ENCODE measurements at places on chromosomes 7 and 10.

- DNase-seq: no peak
Measured at GRCh38 chr7:54663186-54663585, 95.8 kb downstream of the SEC61G start.

GRCh38 chr7:28405662-28406061 lies 6.7 kb upstream of the CREB5 start:
- DNase-seq: peak; percentile 32

DNA sequence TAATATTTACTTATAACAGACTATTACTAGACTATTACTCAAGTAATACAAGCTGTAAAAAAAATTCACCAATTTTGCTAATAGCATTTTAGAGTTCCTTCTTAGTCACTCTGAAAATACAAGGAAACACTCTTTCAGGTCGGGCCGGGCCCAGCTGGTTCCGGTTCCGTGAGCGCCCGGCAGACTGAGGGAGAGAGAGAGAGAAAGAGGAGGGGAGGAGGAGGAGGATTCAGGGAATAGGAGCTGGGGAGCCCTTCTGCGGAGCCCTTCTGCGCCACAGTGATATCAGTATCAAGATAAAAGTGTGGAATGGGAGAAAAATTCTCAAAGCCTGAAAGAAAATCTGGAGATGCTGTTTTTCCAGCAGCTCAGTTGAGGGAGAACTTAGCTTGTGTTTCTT lies 30.5 kb upstream of the BHLHA15 start:
- no peak for DNase-seq

- no peak for DNase-seq
Measured at GRCh38 chr7:105044449-105045070, 30.6 kb downstream of the KMT2E start.

DNA sequence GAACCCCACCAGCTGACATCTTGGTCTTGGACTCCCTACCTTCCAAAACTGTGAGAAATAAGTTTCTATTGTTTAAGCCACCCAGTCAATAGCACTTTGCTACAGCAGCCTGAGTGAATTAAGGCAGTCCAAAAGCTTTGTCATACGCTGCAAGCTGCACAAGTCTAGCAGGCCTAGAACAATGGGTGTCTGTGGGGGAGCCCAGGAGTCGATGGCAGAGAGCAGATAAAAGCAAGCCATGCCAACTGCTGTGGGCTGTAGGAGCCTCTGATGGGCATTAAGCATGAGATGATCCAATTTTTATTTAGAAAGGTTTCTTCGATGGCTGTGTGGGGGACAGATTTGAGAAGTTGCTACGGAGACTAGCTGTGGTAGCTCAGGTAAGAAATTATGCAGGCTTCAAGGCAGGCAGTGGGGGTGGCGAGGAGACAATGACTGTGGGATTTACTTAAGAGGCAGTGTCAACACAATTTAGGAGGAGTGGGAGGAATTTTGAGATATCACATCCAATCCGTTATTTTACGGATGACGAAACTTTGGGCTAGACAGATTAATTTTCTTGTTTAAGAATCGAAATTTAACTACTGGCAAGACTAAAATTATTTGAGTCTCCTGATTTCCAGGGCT lies 110.4 kb downstream of the NRCAM start:
- DNase-seq: no peak

GRCh38 chr10:123287594-123288247 lies 133.5 kb downstream of the BUB3 start:
- DNase-seq: no peak

DNA sequence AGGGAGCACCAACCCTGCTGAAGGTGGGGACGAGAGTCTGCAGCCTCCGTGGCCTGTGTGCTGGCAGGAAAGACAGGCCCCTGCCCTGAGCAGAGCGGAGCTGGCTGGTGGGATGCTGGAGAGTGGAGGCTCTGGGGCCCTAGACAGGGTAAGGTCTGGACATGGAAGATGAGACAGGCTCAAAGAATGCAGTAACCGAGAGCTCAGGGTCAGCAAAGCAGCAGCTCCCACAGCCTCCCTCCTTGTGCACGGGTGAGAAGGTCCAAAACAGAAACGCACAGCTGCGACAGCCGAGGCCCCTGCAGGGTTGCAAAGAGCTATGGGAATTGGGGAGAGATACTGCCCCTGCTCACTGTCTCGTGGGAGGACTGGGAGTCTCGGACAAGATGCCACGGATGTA lies 80.5 kb downstream of the TNS3 start:
- no peak for DNase-seq

- DNase-seq: no peak
Measured at GRCh38 chr10:25130906-25131305, 43.9 kb upstream of the GPR158 start.

DNA sequence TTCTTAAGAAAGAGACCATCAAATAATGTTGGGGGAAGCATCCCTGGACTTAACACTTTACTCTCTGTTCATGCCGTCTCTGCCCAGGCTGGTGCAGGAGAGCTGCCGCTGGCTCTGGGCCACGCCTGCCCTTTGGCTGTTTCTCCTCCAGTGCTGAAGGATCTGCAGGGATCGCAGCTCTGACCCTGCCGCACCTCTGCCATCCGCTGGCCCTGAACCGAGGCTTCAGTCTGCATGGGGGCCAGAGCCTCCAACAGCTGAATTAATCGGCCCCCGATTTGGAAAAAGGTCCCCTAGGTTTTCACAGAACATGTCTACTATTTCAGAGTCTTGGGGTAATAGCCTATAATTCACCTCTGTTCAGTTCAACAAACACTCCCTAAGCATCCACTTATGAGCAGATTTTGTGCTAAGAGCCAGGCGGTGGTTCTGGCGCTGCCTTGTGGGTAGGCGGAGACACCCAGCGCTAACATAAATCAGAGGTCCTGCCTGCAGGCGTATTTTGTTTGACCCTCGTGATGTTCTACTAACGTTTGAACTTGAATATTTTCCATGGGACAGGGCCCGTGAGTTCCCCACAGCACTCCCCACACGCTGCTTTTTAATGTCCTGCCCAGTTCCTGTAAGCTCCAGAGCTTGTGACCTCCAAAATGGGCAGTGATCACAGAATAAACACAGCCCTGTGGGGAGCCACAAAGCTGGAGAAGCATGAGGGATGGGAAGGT lies 99.0 kb downstream of the DYNC2I1 start:
- no peak for DNase-seq

- no peak for DNase-seq
Measured at GRCh38 chr7:122402235-122402634, 97.7 kb upstream of the FEZF1 start.

- no peak for DNase-seq
Measured at GRCh38 chr10:43262902-43263466, 3.9 kb downstream of the RASGEF1A start.

- DNase-seq: no peak
Measured at GRCh38 chr7:87148332-87148955, 3.8 kb upstream of the DMTF1 start.

DNA sequence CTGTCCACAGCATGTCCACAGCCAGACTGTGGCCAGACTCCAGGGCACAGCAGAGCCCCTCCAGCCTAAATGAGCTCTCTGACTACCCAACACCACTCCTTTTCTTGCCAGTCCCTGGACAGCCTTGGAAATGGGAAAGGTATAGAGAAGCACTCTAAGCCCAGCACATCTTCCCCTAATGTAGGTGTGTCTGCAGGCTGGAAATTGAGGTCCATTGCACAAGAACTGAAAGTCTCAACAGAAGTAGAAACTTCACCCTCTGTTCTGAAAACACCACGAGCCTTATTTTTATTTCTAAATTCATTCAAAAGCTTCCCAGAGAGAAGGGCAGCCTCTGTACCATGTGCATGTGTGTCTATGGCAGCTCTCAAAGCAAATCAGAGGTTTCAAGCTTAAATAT lies 3.7 kb upstream of the KCNMA1 start:
- DNase-seq: no peak

GRCh38 chr10:110804376-110804775 lies 67.4 kb upstream of the PDCD4 start:
- DNase-seq: no peak

DNA sequence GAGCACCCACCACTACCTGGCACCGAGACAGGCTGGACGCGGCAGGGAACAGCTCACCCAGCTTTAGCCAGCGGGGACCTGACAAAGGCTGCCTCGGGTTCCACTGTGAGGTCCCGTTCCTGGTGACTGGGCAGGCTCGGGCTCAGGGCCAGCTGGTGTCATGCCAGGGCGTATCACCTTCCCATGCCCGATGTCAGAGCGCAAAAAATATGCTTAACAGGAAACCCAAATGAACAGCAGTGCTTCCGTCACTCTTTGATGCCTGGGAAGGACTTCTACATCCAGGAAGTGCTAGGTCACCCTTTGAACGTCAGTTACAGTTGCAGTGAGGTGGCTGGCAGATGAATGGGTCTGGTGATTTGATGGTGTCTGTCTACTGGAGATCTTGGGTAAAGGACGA lies 106.0 kb downstream of the ADARB2 start:
- no peak for DNase-seq

DNA sequence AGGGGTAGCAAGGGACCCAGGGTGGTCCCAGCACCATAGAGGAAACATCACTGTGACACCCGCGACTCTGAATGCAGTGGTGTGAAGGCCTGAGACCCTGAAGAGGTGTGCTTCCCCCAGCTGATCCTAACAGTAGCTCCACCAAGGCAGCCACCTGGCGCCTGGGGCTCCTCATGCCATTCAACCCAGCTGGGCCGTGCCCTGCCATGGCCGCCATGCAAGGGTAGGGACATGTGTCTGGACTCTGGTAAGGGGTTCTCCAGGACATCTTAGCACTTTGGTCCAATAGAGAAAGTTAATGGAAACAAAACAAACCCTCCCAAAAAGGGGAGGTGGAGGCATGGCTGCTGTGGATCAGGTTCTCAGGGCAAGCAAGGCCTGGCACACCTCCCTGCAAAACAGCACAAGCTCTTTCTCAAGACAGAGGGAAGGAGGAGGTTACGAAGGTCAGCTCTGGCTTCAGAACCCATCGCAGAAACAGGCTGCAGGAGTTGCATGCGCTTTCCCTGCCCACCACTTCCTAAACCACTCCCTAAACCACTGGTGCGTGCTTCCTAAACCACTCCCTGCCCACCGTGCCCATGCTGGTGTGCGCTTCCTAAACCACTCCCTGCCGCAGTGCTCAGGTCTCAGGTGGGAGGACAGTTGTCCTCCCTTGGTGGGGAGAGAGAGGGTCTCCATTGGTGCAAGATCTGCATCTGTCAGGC lies 108.7 kb downstream of the LARP4B start:
- no peak for DNase-seq

DNA sequence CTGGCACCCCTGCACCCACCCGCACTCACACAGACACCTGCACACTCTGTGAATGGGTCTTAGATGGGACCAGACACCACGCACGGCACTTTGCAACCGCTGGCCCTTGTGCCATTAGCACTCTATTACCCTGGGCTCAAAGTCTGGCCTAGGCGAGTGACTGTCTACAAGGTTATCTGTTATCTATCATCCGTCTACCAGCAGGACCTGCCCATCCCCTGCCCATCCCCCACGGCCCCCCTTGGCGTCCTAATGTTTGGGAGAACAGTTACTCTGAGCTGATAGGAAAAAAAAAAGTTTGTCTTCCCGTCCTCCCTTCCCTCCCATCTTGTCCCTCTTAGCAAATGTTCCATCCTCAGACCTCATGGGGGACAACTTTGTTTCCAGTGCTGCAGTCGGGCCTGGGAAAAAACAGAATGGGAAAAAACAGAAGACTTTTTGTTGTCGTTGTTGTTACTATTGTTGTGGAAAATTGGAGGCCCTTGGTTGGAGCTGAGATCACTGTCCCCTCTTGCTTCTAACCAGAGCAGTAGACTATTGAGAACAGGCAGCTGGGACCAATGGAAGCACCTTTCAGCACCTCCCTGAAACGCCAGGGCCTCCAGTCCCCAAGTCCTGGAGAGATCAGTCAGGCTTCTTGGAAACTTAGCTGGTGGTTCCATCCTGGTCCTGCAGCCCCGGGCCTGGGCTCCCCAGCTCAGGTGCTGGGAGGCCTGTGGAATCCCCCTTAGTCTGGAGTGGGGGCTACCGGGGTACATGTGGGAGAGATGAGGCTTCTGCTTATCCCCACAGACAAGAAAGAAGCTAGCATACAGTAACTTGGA lies 12.2 kb downstream of the UNCX start:
- peak; percentile 18 for DNase-seq

DNA sequence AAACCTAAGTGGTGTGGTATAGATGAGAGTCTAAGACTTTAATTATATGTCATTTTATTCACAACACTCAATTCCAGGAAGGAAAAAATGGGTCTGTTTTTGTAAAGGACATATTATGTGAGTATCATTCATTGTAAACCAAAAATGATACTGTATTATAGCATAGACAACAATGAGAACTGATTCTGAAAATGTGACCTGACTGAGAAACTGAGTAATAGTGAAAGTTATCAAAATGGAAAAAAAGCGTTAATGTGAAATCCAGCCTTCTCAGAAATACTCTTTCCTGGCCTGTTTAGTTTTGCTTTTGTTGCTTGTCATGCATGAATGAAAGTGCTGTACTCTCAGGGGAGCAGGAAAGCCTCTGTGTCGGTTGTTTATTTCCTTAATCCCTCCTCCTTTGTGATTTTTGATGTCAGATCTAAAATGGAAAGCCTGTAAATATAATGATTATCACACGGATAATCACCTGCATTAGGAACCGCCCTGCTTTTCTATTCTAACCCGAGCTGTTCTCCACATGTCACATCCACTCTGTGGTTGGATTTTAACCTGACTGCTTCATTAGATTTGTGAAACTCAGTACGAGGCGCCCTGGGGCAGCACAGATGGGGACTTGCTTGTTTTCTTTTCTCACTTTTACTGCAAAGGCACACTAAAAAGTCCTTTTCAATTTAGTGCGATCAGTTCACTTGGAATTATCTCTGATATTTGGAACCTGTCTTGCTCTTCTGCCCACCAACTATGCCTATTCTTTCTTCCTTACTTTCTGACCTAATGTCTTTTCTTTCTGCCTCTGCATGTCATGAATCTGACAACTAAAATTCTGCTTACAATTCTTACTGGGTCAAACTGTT lies 240.9 kb upstream of the KAT6B start:
- DNase-seq: peak; percentile 41

GRCh38 chr10:130351466-130352290 lies 215.5 kb downstream of the GLRX3 start:
- no peak for DNase-seq

- DNase-seq: no peak
Measured at GRCh38 chr7:44471850-44472249, 18.6 kb downstream of the NUDCD3 start.

GRCh38 chr10:104922810-104923209 lies 281.7 kb downstream of the SORCS3 start:
- no peak for DNase-seq

GRCh38 chr10:125146791-125147579 lies 13.4 kb downstream of the CTBP2 start:
- DNase-seq: no peak

GRCh38 chr7:1725199-1725690 lies 55.2 kb downstream of the ELFN1 start:
- peak; percentile 89 for DNase-seq
